ENCODE measurements at places on chromosomes 3 and 15.
A peak's percentile ranks its signal among the peaks of the same experiment; 100 is the strongest.

DNA sequence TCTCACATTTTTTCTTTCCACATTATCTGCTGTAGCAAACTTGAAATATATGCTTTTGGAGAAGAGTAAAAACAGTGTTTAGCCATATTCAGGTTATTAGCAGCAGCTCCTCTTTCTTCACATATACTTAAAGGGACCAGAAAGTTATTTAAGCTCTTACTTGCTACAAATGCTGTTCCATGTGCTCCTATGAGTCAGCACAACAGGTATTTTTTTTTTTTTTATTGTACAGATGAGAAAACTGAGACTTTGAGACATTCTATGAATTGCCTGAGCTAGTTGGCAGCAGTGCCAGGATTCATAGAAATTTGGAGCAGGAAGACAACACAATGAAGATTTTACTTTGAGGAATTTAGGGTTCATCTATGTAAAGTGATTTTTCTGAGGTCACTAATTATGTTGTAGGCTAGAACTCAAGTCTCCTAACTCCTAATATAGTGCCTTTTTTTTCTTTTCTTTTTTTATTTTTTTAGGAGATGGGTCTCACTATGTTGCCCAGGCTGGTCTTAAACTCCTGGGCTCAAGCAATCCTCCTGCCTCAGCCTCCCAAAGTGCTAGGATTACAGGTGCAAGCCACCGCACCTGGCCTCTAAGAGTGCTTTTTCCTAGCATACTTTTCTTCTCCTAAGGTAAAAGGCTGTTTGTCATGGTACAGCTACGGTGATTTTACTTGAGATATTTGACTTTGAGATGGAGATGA lies 23.6 kb downstream of the SETD5 start:
- DNase-seq, result no peak

DNA sequence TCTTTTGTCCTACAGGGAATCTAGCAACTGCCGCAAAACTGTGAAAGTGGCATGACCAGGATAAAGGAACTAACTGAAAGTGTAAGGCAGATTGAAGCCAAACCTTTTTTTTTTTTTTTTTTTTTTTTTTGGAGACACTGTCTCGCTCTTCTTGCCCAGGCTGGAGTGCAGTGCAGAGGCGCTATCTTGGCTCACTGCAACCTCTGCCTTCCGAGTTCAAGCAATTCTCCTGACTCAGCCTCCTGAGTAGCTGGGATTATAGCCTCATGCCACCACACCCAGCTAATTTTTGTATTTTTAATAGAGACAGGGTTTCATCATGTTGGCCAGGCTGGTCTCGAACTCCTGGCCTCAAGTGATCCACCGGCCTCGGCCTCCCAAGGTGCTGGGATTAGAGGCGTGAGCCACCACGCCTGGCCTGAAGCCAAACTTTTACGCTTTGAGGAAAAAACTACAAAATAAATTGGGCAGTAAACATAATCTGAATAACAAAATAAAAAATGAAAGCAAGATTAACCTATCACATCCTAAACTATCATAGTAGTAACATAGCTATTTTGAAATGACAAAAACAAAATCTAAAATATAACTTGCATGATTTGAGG lies 9.7 kb downstream of the SLTM start:
- no peak for DNase-seq

DNA sequence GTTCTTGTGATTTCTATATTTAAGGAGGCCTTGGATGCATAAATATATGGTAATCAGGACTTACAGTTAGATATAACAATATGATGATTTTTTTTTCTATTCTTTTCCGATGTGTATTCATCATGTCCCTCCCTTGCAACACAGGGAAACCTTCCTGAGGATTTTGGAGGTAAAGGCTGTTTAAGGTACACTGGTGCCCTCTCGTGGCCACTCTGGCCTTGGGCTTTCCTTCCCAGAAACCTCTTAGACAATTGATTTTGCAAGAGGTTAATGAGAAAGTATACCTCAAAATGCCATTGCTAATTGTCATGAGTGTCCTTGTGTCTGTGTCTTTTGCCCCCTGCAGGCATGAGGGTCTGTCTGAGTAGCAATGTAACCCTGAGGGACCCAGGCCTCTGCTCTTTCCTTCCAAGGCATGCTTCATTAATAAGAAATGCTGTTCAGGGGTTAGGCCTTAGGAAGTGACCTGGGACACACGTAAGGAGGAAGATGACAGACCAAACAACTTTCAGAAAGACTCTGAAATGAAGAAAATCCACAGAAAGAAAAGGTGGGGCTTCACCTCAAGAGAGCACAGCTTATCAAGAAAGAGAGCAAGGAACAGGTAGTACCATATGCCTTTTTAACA lies 70.3 kb upstream of the PPP2R3A start:
- peak; percentile 29 for DNase-seq

GRCh38 chr3:159978918-159979703 lies 9.5 kb upstream of the IL12A start:
- no peak for DNase-seq

DNA sequence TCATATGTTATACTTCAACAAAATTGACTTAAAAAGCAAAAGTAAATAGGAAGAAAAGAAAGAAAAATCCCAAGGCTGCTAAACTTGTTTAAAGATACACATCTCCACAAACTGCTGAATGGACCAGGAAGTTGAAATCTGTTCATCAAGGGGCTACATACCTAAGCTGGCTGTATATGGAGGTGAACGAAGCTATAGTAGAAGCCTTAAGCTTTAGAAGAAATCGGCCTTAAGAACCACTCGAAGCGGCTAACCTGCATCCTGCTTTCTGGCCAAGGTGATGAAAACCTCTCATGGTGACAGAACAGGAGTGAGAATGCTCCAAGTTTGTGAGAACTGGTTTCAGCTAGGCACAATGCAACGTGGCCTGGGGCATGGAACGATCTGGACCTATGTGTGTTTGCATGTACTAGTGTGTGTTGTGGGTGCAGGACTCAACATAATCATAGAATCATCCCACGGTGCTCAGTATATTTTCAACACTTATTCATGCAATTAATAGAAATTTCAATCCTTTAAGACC lies 31.3 kb upstream of the SPTBN5 start:
- DNase-seq, result no peak

GRCh38 chr3:13046569-13047274 lies 26.5 kb downstream of the IQSEC1 start:
- no peak for DNase-seq

DNA sequence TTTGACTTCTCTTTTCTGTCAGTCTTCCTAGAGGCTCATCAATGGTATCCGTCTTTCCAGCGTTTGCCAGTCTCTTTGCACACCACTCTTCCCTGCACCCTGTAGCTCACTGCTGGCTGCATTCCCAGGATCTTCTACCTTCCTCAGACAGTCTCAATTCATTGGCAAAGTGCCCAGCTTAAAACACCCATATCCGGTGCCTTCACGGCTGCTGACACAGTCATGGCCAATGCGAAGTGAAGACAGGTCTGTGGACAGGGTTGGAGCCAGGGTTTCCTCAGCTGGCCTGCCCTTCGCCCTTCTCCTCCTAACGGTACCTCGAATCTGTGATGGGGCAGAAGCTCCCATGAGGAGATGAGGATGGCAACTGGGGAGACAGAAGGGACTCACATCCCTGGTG lies 36.1 kb downstream of the PTH1R start:
- DNase-seq, result no peak

DNA sequence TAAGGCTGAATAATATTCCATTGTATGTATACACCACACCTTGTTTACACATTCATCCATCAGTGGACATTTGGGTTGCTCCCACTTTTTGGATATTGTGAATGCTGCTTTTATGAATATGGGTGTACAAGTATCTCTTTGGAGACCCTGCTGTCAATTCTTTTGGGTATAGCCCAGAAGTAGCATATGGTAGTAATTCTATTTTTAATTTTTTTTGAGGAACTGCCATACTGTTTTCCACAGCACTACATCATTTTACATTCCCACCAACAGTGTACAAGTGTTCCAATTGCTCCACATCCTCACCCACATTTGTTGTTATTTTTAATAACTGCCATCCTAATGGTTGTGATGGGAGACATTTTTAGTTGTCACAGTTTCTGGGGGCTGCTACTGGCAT lies 69.9 kb upstream of the PSMD6 start:
- no peak for DNase-seq

- no peak for DNase-seq
Measured at GRCh38 chr3:140052771-140053702, 118.1 kb downstream of the CLSTN2 start.

DNA sequence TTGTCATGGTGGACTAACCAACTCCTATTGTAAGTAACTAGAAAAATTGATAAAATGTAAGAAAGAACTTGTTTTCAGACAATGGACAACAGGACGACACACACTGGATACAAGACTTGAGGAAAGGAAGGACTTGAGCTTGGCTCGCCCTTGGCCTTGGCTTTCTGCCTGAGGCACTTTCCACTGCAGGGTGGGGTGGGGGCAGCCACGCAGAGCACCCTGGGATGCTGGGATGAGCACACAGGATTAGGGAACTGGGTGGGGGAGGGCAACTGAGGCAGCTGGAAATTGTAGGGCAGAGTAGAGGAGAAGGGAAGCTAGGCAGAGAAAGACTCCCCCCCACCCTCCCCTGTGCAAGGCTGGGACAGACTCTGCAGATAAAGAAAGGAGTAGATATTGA lies 25.5 kb upstream of the HHATL start:
- no peak for DNase-seq

- no peak for DNase-seq
Measured at GRCh38 chr3:4726549-4726948, 233.4 kb downstream of the ITPR1 start.

DNA sequence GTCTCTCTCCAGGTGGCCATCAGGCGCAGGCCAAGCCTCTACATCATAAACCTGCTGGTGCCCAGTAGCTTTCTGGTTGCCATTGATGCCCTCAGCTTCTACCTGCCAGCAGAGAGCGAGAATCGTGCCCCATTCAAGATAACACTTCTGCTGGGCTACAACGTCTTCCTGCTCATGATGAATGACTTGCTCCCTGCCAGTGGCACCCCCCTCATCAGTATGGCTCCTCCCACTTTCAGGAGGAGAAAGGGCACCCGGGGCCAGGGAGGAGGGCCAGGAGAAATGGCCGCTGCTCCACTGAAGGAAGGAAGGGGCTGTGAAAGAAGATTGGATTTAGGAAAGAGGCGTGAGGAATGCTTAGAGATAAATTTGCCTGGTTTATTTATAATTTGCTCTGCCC lies 6.6 kb downstream of the HTR3C start:
- no peak for DNase-seq

- DNase-seq, result no peak
Measured at GRCh38 chr3:71309342-71309741, 274.2 kb downstream of the FOXP1 start.

DNA sequence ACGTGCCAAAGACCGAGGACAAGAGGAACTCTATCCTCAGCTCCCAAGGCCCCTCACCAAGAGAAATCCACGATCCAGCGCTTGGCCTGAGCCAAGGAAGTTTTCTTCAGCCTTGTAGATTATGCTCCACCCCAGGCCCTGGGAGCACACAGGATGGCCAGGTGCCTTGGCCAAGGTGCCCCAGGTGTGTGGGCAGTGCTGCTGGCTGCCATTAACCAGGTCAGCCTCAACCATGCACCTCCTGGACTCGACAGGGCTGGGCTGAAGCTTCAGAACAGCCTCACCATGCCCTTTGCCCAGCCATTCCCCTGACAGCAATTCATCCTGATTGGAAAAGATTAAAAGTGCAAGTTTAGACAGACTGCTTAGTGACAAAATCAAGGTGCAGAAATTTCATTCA lies 10.9 kb upstream of the MESP1 start:
- no peak for DNase-seq

- no peak for DNase-seq
Measured at GRCh38 chr15:35986191-35986721, 440.3 kb upstream of the DPH6 start.

DNA sequence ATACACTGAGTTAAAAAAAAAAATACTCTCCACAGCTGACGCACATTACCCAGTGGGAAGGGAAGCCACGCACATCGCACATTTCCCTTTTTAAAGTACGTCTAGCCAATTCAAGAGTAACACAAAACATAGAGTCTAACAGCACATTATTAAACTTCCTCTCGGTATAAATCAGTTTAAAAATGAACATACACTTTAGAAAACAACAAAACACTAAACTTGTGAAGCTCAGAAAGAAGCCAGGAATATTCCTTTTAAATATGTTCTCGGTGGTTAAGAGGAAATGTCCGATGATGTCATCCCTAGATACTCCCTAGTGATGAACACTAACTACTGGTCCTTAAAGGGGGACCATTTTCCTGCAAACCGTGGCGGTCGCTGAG lies 721 bp downstream of the MYEF2 start:
- no peak for DNase-seq

GRCh38 chr3:132394320-132394719 lies 23.0 kb upstream of the DNAJC13 start:
- DNase-seq, result no peak

DNA sequence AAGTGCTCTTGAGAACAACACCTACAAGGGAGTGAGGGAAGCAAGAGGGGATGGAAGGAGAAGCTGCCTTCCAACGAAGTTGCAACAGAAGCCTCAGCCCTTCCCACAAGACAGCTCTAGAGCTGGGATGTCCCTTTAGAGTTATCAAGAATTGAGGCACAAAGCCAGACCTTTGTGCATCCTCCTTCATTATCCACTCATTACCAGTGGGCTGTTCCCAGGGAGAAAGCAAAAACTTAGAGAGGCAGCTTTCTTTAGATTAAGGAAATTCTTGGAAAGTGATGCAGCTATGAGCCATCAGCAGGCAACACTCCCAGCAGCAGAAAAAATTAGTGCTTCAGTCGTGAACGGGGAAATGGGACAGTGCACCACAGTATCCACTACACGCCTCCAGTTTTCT lies 10.6 kb upstream of the CD96 start:
- no peak for DNase-seq

DNA sequence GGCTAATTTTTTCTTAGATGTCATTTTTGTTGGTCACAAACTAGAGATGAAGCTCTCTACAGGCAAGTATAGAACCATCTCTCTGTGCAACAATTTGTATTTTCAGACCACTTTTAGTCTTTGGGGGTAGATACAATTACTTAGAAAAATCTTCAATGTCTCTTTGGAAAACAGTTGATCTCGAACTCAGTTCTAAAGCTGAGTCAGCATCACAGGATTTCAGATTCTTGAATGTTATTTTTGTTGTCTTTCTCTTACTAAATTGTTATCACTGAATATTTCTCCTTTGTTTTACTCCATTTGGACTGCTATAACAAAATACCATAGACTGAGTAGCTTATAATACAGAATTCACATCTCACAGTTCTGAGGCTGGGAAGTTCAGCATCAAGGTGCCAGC lies 1557.0 kb downstream of the SI start:
- no peak for DNase-seq

Data from memory B cell (primary cell).